ENCODE measurements at places on chromosomes 11 and 22. TPM values are rescaled to one million over a fixed set of nuclear protein-coding genes. Genes with fewer than 3 reads are reported as not detected.

- H3K36me3 ChIP-seq: no peaks in the 10 kb centered on the region
- H3K27me3 ChIP-seq: peaks cover 4% of the 10 kb centered on the region
- H3K4me3 ChIP-seq: no peak overlapping the region
These were observed 443.9 kb downstream of the BUD13 start for GRCh38 chr11:116328851-116329250.

GRCh38 chr11:65639623-65640482, 2.0 kb downstream of the SIPA1 start:
- peak overlapping the region; percentile 90 for H3K27ac ChIP-seq
- H3K4me1 ChIP-seq: peaks cover 41% of the 10 kb centered on the region
- no peaks in the 10 kb centered on the region for H3K27me3 ChIP-seq
- H3K4me3 ChIP-seq: peak overlapping the region; percentile 77
- peak; percentile 83 for DNase-seq

DNA sequence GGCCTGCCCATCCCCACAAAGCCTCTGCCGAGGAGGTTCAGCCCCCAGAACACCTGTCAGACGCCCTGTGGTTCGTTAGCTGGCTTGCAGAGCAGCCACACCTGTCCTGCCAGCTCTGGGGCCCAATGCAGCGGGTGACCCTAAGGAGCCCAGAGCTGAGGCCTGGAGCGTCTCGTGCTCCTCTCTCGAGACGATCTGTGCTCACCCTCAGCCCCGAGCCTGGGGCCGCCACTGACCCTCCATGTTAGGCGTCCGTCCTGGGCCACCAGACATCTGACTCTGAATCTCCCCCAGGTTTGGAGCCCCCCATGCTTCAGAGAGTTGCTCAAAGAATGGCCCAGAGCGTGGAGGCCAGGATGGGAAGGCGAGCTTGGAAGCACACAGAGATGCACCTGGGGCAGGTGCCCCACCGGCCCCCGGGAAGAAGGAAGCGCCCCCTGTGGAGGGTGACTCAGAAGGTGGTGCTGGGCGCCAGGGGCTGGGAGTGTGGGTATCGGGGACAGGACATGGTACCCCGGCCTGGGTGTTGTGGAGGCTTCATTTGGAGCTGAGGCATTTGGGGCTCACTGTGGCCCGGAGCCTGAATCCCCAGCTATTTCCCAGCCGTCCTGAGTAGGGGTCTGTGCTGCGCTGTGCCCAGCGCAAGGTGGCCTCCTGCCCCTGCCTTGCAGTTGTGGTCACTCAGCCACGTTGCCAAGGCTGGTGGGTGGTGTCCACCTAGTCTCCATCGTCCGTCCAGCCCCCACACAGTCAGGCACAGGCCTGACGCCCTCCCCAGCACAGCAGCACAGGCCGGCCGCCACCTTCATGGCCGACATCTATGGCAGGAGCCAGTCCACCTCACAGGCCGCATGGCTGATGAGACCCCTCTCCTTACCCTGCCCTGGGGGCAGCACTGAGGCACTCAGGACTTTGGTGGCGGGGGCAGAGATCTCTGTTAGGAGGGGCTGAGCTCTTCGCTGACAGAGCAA, 36.2 kb downstream of the SBF1 start:
- no peaks in the 10 kb centered on the region for H3K27me3 ChIP-seq
- H3K27ac ChIP-seq: no peak overlapping the region
- DNase-seq: no peak
- H3K4me1 ChIP-seq: peaks cover 7% of the 10 kb centered on the region
- H3K36me3 ChIP-seq: peaks cover 12% of the 10 kb centered on the region
- no peak overlapping the region for H3K4me3 ChIP-seq

DNA sequence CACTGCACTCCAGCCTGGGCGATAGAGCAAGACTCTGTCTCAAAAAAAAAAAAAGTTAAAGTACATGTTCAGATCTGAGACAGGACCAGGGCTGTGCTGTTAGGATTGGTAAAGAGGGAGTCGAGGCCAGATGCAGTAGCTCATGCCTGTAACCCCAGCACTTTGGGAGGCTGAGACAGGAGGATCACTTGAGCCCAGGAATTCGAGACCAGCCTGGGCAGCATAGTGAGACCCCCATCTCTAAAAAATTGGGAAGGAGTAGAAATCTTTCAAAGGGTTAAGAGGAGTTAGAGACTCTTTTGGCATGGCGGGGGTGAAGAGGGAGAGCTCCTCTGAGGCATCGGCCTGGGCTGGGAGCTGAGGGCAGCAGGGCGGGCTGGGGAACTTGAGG, 11.8 kb downstream of the SLC25A45 start:
- H3K27me3 ChIP-seq: no peaks in the 10 kb centered on the region
- no peak for DNase-seq
- H3K27ac ChIP-seq: no peak overlapping the region
- no peaks in the 10 kb centered on the region for H3K4me1 ChIP-seq
- H3K36me3 ChIP-seq: no peaks in the 10 kb centered on the region

DNA sequence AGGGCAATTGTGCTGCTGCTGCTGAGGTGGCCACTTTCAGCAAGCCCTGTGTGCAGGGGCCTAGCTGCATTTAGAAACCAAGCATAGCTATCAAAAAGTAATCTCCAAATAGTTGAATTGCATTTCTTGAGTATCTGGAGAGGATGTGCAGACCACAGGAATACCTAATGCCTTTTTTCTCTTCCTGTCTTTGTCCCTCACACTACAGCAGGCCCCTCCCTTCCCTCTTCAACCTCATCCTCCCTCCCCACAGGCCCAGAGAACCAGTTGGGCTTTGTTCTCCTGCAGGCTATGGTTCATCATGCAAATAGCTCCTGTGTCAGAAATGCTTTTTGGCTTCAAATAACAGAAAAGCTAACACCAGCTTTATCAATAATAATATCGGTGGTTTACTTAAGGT, 47.7 kb downstream of the DKK3 start:
- DNase-seq: no peak
- H3K27ac ChIP-seq: no peak overlapping the region
- peaks cover 24% of the 10 kb centered on the region for H3K4me1 ChIP-seq
- H3K27me3 ChIP-seq: no peaks in the 10 kb centered on the region
- no peak overlapping the region for H3K4me3 ChIP-seq

DNA sequence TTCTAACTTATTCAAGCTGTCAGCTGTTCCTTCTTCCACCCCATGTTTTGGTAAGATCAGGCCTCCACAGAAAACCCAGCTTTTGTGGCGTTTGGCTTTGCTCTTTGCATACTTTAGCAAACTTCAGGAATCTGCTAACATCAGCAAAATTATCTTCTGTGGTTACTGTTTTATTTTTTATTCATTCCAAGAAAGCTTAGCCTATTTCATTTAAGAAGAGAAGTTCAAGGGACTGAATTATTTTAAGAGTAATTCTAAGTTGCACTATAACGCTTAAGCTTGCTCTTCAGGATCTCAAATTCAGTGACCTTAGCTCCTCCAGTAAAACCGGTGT, 1.1 kb downstream of the JHY start:
- H3K27me3 ChIP-seq: no peaks in the 10 kb centered on the region
- peak overlapping the region; percentile 81 for H3K4me3 ChIP-seq
- peaks cover 25% of the 10 kb centered on the region for H3K4me1 ChIP-seq
- no peak for DNase-seq

DNA sequence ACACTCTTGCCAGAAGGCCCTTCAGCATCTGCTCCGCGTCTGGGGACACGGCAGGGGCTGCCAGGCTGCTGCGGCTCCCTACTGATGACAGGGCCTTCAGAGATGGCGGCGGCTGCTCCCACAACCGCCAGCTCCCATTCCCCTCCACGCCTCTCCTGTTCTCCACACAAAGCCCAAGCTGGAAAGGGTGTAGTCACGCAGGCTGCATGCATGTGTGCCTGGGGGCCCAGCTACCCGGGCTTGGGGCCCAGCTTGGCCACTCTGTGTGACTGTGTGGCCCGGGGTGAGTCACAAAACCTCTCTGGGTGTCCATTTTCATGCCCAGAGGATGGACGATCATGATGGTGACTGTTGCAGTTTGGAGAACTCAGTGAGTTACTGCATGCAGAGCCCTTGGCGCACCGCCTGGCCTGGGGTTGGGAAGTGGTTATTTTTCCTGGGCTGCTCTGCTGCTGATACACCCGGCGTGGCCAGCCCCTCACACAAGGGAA, 31.7 kb upstream of the PARVB start:
- no peak overlapping the region for H3K27ac ChIP-seq
- H3K4me1 ChIP-seq: peaks cover 21% of the 10 kb centered on the region
- H3K36me3 ChIP-seq: peaks cover 50% of the 10 kb centered on the region
- no peak overlapping the region for H3K4me3 ChIP-seq
- DNase-seq: no peak
- H3K27me3 ChIP-seq: no peaks in the 10 kb centered on the region

DNA sequence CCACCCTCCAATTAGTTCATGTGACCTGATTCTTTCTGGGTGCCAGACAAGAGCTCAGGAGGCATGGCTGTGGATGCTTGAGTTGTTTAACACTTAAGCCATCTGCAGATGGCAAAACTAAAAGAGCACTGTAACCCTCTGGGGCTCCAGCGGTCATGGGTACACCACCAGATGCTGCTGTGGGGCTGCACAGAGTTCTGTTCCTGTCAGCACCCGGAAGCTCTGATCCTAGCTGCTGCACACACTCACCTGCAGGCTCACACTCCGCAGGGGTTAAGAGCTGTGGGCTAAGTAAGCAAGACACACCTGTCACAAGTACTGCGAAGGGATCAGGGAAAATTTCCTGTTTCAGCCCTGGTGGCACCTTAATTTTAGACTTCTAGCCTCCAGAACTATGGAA, 307.8 kb downstream of the C11orf87 start:
- H3K4me3 ChIP-seq: no peak overlapping the region
- peaks cover 1% of the 10 kb centered on the region for H3K27me3 ChIP-seq
- H3K36me3 ChIP-seq: no peaks in the 10 kb centered on the region
- no peak for DNase-seq
- no peaks in the 10 kb centered on the region for H3K4me1 ChIP-seq

- H3K4me1 ChIP-seq: no peaks in the 10 kb centered on the region
- no peak overlapping the region for H3K4me3 ChIP-seq
- H3K27ac ChIP-seq: no peak overlapping the region
- H3K36me3 ChIP-seq: no peaks in the 10 kb centered on the region
These were observed 111.7 kb upstream of the RASSF10 start for GRCh38 chr11:12897390-12897789.

GRCh38 chr11:120173019-120173705, 35.2 kb upstream of the TRIM29 start:
- no peaks in the 10 kb centered on the region for H3K36me3 ChIP-seq
- H3K4me3 ChIP-seq: no peak overlapping the region
- DNase-seq: no peak
- peaks cover 3% of the 10 kb centered on the region for H3K4me1 ChIP-seq
- peaks cover 34% of the 10 kb centered on the region for H3K27me3 ChIP-seq

- no peaks in the 10 kb centered on the region for H3K36me3 ChIP-seq
- no peak for DNase-seq
- no peaks in the 10 kb centered on the region for H3K27me3 ChIP-seq
- H3K4me1 ChIP-seq: no peaks in the 10 kb centered on the region
These were observed 14.9 kb upstream of the PPFIA1 start for GRCh38 chr11:70255477-70256116.

Gene SMIM35
- total RNA-seq: 0.32 TPM

DNA sequence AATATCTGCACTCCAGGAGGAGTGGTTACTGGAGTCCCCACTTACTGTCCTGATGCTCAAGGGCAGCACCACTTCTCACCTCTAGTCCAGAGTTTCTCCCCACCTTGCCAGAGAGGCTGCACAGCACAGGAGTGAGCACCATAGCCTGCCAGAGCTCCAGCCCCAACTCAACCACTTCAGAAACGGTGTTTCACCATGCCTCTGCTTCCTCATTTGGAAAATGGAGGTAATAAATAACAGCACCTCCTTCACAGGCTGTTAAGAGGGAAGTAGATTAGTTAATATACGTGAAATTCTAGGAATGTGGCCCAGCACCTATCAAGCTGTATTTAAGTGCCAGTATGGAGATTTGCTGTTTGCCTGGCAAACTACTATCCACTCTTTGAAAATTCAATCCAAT, 63.0 kb downstream of the GALNT18 start:
- H3K27me3 ChIP-seq: no peaks in the 10 kb centered on the region
- no peak for DNase-seq
- H3K36me3 ChIP-seq: no peaks in the 10 kb centered on the region
- no peaks in the 10 kb centered on the region for H3K4me1 ChIP-seq
- no peak overlapping the region for H3K27ac ChIP-seq

DNA sequence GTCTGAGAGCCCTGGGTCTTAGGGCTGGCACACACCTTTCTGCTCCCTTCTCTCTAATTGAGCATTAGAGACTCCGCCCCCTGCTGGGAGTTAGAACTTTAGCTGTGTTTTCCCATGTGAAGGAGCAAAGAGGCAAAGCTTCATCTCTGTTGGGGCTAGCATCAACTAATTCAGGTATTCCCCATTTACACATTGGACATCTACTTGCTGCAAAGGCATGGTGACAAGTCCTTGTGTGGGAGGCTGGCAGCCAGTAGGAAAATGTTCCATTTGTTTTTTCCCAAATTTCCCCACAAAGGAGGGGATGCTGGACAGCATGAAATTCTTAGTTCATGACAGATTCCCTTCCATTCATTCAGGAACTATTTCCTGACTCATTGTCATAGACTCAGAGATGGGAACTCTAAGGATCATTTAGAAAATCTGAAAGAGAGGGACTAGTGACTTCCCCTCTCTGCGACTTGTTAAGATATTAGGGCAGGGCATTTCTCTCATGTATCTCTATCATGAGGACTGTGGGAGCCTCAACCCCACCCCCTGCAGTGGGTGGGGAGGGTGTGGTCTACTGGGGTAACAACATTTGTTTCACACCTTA, 3.6 kb downstream of the CD44 start:
- peaks cover 65% of the 10 kb centered on the region for H3K4me1 ChIP-seq
- peaks cover 73% of the 10 kb centered on the region for H3K36me3 ChIP-seq
- H3K27ac ChIP-seq: peak overlapping the region; percentile 95
- no peaks in the 10 kb centered on the region for H3K27me3 ChIP-seq
- peak; percentile 81 for DNase-seq

Gene TEX12
- total RNA-seq: not detected

DNA sequence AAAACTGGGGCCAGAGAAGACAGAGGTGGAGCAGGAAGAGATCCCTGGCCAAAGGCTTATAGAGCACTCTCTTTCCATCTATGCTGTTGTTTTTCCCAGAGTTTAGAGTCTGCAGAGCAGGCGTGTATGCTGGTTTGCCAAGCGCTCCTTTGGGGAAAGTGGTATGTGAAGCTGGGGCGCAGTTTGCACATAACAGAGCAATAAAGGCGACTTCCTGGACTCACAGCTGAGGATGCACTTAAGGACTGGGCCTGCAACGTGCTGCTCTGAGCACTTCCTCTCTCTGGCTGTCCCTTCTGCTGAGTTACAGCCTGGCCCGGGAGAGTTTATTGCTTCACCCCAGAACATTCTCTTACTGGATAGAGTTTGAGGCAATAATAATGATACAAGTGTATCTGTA, 41.7 kb downstream of the THAP12 start:
- no peaks in the 10 kb centered on the region for H3K27me3 ChIP-seq
- no peak overlapping the region for H3K4me3 ChIP-seq

Gene EXPH5
- total RNA-seq: 4.1 TPM

- H3K36me3 ChIP-seq: peaks cover 11% of the 10 kb centered on the region
- no peaks in the 10 kb centered on the region for H3K27me3 ChIP-seq
- no peak for DNase-seq
- H3K27ac ChIP-seq: peak overlapping the region; percentile 7
- H3K4me3 ChIP-seq: peak overlapping the region; percentile 26
These were observed 826 bp upstream of the PTPRJ start for GRCh38 chr11:47979378-47980087.

Gene NRGN
- total RNA-seq: 5.7 TPM

- DNase-seq: no peak
- H3K4me3 ChIP-seq: no peak overlapping the region
- peaks cover 10% of the 10 kb centered on the region for H3K36me3 ChIP-seq
- peak overlapping the region; percentile 47 for H3K27ac ChIP-seq
These were observed 15.1 kb downstream of the LIMK2 start for GRCh38 chr22:31227186-31227585.

- H3K4me3 ChIP-seq: no peak overlapping the region
- no peaks in the 10 kb centered on the region for H3K27me3 ChIP-seq
- H3K4me1 ChIP-seq: peaks cover 51% of the 10 kb centered on the region
- H3K27ac ChIP-seq: no peak overlapping the region
- no peak for DNase-seq
- no peaks in the 10 kb centered on the region for H3K36me3 ChIP-seq
These were observed 98.9 kb downstream of the ZBTB16 start for GRCh38 chr11:114158421-114158820.

Gene OR51B5
- not detected for total RNA-seq

Gene CCDC87
- total RNA-seq: 0.14 TPM

Gene SMTNL1
- total RNA-seq: not detected
